ENCODE measurements at places on chromosomes 5 and 9.

GRCh38 chr5:1093361-1093760 lies 18.5 kb downstream of the SLC12A7 start:
- no peak for DNase-seq

DNA sequence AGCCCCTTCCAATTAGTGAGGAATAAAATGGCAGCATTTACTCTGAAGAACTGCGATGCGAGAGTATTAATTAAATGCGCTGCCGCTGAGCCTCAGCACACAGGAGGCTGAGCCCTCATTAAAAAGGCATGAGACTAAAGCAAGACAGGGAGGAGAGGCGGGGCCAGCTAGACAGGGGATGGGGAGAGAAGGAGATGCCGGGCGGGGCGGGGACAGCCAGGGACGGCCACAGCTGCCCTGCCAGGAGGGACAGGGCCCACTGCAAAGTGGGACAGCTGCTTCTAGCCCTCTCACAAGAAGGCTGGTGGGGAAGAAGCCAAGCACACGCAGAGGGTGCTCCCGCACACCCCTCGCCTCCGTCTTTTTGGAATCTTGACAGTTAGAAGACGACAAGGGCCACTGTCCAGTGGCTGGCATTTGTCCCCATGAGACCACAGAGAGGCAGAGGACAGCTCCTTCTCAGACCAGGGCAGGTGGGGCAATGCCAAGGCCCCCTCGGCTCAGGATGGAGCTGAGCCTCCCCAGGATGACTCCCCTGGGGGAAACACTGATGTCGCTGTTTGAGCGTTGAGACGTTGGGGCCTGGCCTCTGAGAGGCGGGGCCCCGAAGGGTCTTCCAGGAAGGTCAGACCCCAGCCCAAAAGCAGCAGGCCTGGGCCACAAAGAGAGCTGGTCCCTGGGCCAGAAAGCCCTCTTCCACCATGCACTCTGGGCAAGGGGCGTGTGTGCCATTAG lies 26.9 kb downstream of the ADAMTS2 start:
- DNase-seq, result no peak

DNA sequence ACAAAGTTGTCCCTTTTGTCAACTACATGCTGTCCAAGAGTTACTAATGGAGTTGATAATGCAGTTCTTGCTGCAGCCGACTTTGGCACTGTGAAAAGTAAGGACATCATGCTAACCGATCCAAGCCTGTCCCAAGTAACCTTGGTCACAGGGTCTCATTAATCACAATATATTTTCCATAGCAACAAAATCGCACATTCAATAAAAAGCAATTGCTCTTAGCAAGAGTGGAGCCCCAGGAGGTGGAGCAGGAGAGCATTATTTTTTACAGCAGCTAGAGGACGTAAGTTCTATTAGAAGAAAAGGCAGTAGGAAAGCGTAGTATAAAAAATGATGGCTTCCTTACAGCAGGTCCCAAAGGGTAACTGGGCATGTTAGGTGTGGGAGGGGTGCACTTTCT lies 570.3 kb downstream of the EBF1 start:
- DNase-seq, result no peak

DNA sequence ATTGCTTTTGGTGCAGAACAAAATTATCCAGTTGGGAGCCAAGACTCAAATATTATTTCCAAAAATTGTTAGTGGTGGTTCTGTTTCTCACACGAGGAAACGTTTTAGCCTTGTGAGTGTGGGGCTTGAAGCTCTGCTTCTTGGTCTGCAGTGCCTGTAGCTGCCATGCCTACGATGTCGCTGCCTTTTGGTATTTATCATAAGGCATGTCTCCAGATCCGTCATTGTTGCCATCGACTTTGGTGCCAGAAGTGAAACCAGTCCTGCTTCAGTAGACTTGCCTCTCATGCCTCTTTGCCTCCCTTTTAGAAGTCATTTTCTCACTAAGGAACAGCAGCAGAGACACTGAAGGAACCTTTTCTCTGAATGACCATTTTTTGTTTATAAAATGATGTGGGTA lies 29.7 kb upstream of the CATSPER3 start:
- no peak for DNase-seq

- no peak for DNase-seq
Measured at GRCh38 chr9:98714833-98715232, 6.1 kb upstream of the GABBR2 start.

DNA sequence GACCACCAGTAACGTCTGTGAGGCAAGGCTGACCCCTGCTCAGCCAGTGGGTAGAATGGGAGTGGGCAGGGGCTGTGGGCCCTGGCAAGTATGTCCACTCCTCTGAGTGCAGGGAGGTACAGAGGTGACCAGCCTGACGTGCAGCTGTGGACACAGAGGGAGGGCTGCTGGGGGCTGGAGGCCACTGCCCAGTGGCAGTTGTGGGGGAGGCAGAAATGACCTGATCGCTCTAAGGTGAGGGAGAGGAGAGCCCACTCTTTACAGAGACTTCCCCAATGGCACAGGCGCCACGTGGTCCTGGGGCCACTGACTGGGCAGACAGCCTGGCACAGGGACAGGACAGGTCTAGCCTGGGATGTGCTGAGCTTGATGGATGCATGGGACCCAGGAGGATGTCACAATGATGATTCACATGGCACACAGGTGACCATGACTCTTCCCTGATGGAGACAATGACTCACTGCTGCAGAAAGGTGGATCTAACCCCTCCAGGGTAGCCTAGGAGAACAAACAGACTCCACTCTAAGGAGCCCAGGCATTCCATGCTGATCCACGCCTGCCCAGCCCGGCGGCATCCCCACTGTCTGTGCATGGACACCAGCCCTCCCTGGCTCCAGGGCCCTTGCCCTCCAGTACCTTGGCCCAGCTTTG lies 7.7 kb downstream of the LPCAT1 start:
- DNase-seq, result no peak

- DNase-seq, result no peak
Measured at GRCh38 chr5:149099920-149100319, 37.1 kb upstream of the SH3TC2 start.

DNA sequence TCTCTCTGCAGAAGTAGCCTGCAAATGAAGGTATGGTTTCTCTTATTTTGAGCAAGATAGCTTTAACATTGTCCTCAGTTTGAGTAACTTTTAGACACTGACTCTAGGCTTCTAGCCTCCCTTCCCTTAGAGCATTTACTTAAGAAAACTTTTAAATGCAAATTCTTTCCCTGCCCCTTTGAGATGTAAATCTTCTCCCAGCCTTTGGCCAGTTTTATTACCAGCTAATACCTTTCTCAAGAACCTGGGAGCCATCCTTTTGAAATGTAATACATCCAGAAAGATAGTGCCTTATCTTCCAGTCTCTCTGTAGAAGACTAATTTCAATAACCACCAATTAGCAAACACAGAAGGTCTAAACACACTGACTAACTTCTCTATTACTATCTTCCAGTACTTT lies 688.9 kb upstream of the CDH9 start:
- no peak for DNase-seq

DNA sequence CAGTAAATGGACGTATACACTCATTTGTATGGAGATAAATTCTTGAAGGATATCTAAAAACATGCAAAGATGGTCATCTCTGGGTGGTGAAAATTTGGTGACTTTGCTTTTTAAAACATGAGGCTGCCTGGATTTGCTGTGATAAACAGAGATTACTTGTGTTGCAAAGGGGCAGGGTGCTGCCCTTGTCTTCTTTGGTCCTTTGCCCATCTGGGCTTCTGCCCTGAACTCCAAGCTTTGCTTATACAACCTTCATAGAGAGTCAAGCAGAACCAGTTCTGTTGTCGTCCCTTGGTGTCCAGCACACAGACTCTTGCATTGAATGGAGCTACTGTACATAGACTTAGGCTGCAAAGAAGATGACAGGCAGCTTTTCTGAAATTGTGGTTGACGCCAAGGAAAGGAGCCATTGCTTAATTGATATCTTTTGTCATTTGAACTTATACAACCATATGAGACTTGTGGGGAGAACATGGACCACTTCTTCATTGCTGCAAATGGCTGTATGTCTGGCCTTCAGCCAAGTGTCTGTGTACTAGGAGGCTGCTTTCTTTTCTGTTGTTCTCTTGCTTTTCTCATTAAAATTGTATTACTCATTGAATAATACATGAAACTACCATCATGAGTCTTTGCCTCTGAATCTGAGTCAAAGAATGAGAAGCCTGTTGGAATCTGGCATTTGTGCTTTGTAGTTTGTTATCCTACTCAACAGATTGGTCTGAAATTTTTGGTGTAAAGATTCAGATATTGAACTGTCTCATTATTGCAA lies 152.5 kb downstream of the DMRT2 start:
- no peak for DNase-seq

DNA sequence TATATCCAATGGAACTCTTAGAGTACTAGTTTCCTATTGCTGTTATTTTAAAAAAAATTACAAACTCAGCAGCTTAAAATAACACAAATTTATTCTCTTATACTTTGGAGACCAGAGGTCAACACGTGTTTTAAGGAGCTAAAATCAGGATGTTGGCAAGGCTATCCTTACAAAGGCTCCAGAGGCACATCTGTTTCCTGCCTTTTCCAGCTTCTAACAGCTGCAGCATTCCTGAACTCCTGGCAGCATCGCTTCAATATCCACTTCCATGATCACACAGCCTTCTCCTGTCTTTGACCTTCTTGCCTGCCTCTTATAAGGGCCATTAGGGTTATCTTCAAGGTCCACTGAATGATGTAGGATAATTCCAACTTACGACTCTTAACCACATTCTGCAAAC lies 92.2 kb upstream of the CCNG1 start:
- no peak for DNase-seq

- DNase-seq, result no peak
Measured at GRCh38 chr5:14457476-14457875, 124.1 kb upstream of the OTULINL start.

- no peak for DNase-seq
Measured at GRCh38 chr5:135269199-135269598, 129.8 kb downstream of the MACROH2A1 start.

DNA sequence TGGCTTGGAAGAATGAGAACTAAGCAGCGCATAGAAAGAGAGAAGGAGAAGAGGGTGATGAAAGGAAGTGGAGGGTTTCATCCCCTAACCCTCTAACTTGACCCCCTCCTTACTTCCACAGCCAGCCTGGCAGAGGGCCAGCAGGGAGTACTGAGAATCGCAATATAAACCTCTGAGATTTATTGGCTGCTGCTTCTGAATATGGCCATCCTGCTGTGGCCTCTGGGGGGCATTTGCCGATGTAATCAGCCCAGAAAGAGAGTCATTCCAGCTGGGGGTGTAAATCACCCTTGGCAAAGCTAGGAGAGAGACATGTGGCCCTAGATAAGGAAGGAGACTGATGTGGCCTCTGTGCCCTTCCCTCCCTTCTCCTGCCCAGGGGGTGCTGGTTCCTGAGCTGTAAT lies 960 bp upstream of the GFRA3 start:
- no peak for DNase-seq

GRCh38 chr5:10559871-10560270 lies 4.0 kb upstream of the ANKRD33B start:
- no peak for DNase-seq

- DNase-seq, result no peak
Measured at GRCh38 chr5:1505506-1506241, 18.1 kb downstream of the LPCAT1 start.

GRCh38 chr5:39697881-39698280 lies 273.1 kb upstream of the DAB2 start:
- DNase-seq, result no peak

- no peak for DNase-seq
Measured at GRCh38 chr5:135448791-135449507, 1.8 kb upstream of the DCANP1 start.

DNA sequence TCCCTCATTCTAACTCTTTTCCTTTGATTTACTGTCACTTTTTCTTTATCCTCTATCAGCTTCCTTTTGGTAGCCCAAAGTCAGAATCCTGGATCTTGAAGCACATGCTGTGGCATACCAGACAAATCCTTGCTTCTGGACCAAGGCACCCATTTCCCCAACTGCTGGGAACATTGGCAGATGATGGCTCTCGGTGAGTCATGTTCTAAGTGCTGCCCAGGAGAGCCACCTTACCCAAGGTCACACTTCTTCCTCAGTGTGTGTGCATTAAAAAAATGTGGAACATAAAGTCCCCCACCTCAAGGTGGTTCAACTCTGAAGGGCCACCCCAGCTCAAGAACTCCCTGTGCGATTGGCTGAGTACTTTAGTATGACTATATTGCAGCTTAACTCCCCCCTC lies 141.4 kb upstream of the PUM3 start:
- no peak for DNase-seq

DNA sequence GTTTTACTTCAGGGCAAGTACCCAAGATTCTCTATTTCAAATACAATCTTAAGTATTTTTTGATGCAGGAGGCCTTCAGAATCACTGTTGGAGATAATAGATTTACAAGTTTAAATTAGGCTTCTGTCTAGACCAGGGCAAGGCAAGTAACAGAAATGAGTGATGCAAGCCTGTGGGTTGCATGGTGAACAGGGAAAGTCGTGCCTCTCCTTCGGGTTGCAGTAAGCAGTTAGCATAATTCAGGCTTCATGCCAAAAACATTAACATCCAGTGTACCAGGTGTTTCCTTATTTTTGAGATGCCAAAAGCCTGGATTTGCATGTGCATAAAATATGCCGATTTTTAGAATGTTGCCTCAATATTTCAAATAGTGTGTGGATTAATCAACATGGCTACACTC lies 369.0 kb downstream of the CAAP1 start:
- DNase-seq, result no peak

Data from AG04449 (cell line).